Gastrocnemius medialis (tissue), 4 donors: ENCODE measurements at places on chromosomes 6 and 20. TPM values are rescaled to one million over a fixed set of nuclear protein-coding genes. Genes with fewer than 3 reads are reported as not detected.

DNA sequence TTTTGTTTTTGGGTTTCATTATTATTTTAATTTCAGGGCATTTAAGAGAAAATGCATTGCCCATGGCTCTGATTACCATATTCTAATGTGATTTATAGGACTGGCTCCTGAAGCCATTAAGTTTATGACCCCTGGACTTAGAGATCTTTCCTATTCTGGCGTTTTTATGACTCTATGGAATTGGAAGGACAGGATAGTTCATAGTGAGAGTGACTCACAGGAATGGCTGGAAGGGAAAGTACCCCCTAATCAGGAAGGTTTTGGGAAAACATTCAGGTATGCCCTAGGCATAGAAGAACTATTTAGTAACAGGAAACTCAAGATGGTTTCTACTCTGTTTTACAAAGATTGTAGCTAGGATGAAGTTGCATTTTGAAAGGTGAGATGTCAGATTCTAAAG, 108.6 kb upstream of the SLC2A12 start:
- H3K4me1 ChIP-seq, result no peaks in the 10 kb centered on the region
- no peaks in the 10 kb centered on the region for H3K36me3 ChIP-seq
- no peak overlapping the region for H3K27ac ChIP-seq
- no peak overlapping the region for H3K4me3 ChIP-seq
- H3K27me3 ChIP-seq, result no peaks in the 10 kb centered on the region

DNA sequence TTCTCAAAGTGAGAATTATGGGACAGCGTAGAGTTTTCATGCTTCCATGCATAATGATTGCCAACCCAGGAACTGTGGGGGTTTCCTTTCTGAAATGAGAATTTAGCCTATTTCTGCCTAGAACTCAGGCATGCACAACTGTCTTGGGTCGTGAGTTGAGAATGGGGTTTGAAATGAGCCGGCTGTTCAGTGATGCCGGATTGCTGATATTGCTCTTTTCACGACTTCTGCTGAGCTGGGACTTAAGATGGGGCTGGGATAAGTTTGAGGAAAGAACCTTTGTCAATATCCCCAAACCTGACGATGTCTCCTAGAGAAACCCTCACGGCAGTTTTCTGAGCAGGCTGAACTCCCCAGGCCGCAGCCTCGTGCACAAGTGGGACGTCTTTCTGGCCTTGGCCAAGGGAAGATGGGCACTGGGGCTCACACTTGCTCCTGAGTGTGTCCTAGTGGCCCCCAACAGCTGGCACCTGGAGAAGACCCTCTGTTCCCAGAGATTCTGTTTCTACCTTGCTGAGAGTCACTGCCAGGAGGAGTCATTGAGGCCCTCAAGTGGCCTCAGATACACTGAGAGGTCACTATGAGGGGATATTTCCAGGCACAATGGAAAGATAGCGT, 34.1 kb upstream of the RIN2 start:
- H3K4me3 ChIP-seq, result no peak overlapping the region
- no peaks in the 10 kb centered on the region for H3K36me3 ChIP-seq
- no peaks in the 10 kb centered on the region for H3K27me3 ChIP-seq
- H3K27ac ChIP-seq, result no peak overlapping the region
- no peak for DNase-seq

- no peaks in the 10 kb centered on the region for H3K36me3 ChIP-seq
- no peaks in the 10 kb centered on the region for H3K4me1 ChIP-seq
- no peaks in the 10 kb centered on the region for H3K27me3 ChIP-seq
- no peak overlapping the region for H3K27ac ChIP-seq
- DNase-seq, result no peak
These were observed 160.5 kb upstream of the GRIK2 start for GRCh38 chr6:101232961-101233360.

The MCCD1 gene
- total RNA-seq, result not detected

GRCh38 chr6:35309611-35310264, 12.1 kb downstream of the DEF6 start:
- no peaks in the 10 kb centered on the region for H3K36me3 ChIP-seq
- no peaks in the 10 kb centered on the region for H3K4me1 ChIP-seq
- no peak for DNase-seq
- no peaks in the 10 kb centered on the region for H3K27me3 ChIP-seq
- H3K27ac ChIP-seq, result no peak overlapping the region

GRCh38 chr20:17762873-17763557, 63.2 kb downstream of the BANF2 start:
- H3K27me3 ChIP-seq, result no peaks in the 10 kb centered on the region
- no peaks in the 10 kb centered on the region for H3K36me3 ChIP-seq
- H3K4me1 ChIP-seq, result no peaks in the 10 kb centered on the region
- no peak for DNase-seq
- H3K4me3 ChIP-seq, result no peak overlapping the region

The HAO1 gene
- total RNA-seq, result not detected

The RSPH9 gene
- total RNA-seq, result 0.09 TPM

GRCh38 chr6:71211799-71212198, 76.8 kb upstream of the OGFRL1 start:
- no peak overlapping the region for H3K4me3 ChIP-seq
- no peaks in the 10 kb centered on the region for H3K4me1 ChIP-seq

The TMEM30A gene
- total RNA-seq, result 31.7 TPM

GRCh38 chr6:88985901-88986300, 22.5 kb upstream of the RNGTT start:
- H3K27ac ChIP-seq, result no peak overlapping the region
- H3K27me3 ChIP-seq, result no peaks in the 10 kb centered on the region
- H3K4me3 ChIP-seq, result no peak overlapping the region
- DNase-seq, result no peak
- peaks cover 10% of the 10 kb centered on the region for H3K4me1 ChIP-seq

The LGSN gene
- not detected for total RNA-seq

GRCh38 chr6:28134015-28134414, 7.7 kb upstream of the ZKSCAN8 start:
- peaks cover 17% of the 10 kb centered on the region for H3K4me1 ChIP-seq
- no peak for DNase-seq
- H3K27ac ChIP-seq, result no peak overlapping the region
- no peak overlapping the region for H3K4me3 ChIP-seq

- DNase-seq, result no peak
- no peaks in the 10 kb centered on the region for H3K36me3 ChIP-seq
- peaks cover 13% of the 10 kb centered on the region for H3K4me1 ChIP-seq
These were observed 747.8 kb downstream of the MAFB start for GRCh38 chr20:39941245-39941644.

DNA sequence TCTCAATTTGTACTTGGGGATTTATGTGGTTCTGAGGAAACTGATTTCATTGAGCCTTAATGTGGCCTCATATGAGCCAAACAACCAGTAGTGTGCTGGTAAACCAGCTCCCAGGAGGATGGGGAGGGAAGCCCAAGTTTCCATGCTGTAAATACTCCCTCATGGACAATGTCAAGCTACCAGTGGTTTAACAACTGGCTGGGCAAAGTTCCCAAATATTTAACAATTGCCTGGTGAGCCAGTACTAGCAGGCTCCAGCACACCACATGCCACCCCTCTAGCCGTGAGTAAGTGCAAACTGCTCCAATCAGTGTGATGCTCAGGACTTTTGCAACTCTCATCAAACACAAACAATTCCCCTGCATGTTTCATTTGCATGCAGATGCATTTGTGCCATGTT, 19.2 kb upstream of the CDKN1A start:
- H3K27ac ChIP-seq, result no peak overlapping the region
- no peak overlapping the region for H3K4me3 ChIP-seq
- H3K4me1 ChIP-seq, result no peaks in the 10 kb centered on the region
- peaks cover 7% of the 10 kb centered on the region for H3K27me3 ChIP-seq

DNA sequence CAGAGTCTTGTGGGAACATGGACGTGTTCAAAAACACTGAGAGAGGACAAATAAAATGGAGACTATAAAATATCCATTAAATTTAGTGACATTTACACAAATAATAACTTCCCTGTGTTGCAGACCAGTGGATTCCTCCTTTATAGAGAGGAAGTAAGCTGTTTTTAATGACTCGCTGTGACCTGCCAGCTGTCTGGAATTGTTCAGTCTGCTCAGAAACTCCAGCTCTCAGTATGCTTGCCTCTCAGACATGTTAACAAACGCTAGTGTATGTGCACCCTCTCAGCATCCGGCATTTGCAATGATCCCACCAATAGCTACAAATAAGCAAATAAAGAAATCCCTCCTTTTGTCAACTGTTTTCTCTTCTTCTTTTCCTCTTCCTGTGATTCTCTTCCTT, 158.0 kb upstream of the TCF21 start:
- H3K27ac ChIP-seq, result no peak overlapping the region
- DNase-seq, result no peak
- H3K27me3 ChIP-seq, result no peaks in the 10 kb centered on the region
- H3K4me1 ChIP-seq, result no peaks in the 10 kb centered on the region
